ENCODE measurements at places on chromosomes 4 and X. TPM values are rescaled to one million over a fixed set of nuclear protein-coding genes. Genes with fewer than 3 reads are reported as not detected.

DNA sequence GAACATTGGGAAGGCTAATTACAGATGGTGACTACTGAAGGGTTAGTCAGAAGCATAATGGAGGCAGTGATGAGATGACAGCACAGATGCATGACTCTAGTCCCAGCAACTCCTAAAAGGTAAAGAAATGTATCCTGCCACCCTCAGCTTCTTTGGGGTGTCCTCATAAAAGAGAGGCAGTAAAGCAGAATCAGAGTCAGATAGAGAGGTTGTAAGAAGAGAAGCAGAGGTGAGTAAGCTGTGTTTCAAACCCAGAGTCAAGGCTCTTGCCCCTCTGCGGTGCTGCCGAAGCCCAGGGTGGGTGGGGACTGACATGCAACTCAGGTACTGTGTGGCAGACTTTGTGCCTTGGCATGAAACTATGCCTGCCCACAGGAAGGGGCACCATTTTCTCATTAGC lies 59.5 kb upstream of the PGM2 start:
- no peak for DNase-seq

DNA sequence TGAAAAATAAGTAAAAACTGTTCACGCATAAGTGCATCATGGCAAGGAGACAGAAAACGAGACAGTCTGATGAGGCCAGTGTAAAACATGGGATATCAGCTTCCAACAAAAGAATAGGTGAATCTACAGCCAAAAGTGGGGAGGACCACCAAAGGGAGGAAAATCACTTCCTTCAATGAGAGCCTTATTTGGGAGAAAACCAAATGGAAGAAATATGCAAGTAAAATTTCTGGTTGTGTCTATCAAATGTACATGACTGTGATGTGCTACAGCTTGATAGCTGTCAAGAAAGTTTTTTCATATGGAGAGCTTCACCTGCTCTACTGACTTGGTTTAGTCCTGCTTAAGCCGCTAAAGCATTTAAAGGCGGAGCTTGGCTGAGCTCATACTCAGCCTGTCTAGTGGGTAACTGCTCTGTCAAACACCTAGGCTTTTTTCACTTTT lies 66.2 kb downstream of the MAGEA1 start:
- DNase-seq: peak; percentile 0

- no peak for DNase-seq
These were observed 5.8 kb upstream of the DMP1 start for GRCh38 chr4:87644286-87644685.

GRCh38 chrX:15714529-15714928 lies 23.5 kb upstream of the CA5B start:
- DNase-seq: no peak

GRCh38 chr4:143336781-143337599 lies at the start of gene GAB1:
Gene GAB1, plus strand, starts transcription at chr4:143336876. Its CDS starts 313 bp downstream, at chr4:143337189.
- peak; percentile 46 for DNase-seq

GRCh38 chrX:15820106-15821073 lies 30.1 kb downstream of the ZRSR2 start:
- no peak for DNase-seq

- no peak for DNase-seq
These were observed 195.0 kb upstream of the LDB2 start for GRCh38 chr4:17093481-17093880.

DNA sequence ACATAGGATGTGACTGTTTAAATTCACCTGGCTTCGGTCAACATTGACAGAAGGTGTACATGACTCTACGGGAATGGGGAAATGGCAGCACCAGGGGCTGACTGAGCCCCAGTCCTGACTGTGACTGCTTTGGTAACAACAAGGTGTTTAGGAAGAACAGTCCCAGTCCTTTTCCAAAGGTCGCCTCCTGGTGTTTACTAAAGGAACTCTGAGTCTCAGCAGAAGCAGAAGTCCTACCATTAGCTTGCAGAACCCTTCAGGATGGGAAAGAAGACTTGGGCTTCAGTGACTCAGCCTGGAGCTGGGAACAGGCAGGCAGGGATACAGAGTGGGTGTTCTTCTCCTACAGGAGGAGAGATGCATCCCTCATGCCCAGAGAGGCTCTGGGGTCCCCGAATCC lies 103.3 kb downstream of the MGST2 start:
- no peak for DNase-seq

DNA sequence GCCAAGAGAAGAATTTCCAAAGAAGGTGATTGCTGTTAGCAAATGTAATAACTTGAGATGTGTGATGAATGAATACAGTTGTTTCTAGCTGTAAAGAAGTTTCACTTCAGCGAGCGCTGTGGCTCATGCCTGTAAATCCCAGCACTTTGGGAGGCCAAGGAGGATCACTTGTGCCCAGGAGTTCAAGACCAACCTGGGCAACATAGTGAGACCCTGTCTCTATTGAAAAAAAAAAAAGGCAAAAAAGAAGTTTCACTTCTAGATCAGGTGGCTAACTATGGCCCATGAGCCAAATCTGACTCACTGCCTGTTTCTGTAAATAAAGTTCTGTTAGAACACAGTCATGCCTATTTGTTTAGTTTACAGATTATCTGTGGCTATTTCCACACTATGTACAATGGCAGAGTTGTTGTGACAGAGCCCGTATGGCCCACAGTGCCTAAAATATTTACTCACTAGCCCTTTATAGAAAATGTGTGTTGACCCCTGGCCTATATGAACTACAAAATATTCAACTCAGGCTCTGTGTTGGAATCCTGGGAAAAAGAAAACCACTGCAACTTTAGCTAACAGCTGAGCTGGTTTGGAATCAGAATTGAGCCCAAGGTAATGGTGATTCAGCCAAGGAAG lies 54.1 kb upstream of the PRPS1 start:
- DNase-seq: no peak

GRCh38 chr4:173002830-173003561 lies 165.6 kb upstream of the GALNT7 start:
- DNase-seq: no peak

DNA sequence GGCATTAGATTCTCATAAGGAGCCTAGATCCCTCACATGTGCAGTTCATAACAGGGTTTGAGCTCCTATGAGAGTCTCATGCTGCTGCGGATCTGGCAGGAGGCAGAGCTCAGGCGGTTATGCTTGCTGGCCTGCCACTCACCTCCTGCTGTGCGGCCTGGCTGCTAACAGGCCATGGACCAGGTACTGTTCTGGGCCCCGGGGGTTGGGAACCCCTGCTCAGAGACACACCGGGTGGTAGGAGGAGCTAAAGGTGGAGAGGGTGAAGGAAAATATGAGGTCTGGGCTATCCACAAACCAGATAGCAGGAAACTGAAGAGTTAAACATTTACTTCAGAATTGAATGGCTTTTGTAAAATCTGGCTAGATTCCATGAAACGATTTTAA lies 5.9 kb upstream of the F11 start:
- DNase-seq: no peak

DNA sequence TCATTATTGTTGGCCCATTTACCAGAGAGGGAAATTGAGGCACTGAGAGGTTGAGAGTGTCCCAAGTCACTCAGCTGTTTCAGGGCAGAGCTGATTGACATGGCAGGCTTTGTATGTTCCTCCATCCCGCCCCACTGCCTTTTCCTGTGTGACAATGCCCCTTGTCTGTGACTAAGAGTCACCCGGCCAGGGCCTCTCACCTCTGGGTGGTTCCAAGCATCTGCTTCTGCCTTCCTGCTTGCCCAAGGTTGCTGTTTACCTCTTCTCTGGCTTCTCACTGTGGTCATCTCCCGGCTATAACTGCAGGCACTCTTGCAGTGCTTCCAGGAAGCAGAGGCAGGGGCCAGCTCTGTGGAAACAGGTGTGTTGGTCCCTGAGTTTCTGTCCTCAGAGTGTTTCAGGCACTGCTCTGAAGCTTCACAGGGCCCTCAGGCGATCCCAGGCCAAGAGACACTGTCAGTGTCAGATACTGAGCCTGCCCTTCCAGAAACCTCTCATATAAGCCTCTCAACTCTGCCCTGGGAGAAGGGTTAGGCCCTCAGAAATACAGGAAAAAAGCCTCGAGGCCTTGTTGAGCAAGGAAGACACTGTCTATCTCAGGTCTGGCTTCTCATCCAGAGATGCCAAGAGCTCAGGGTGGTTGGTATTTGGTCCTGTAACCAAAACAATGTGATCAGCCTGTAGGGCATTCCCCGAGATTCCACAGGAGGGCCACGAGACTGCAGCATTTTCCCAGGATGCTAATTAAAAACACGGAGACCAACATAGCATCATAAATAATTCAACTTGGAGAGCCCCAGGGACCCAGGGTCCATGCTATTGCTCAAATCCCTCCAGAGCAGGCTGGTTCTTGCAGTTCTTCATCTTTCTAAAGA lies 42.0 kb upstream of the PROM1 start:
- no peak for DNase-seq

DNA sequence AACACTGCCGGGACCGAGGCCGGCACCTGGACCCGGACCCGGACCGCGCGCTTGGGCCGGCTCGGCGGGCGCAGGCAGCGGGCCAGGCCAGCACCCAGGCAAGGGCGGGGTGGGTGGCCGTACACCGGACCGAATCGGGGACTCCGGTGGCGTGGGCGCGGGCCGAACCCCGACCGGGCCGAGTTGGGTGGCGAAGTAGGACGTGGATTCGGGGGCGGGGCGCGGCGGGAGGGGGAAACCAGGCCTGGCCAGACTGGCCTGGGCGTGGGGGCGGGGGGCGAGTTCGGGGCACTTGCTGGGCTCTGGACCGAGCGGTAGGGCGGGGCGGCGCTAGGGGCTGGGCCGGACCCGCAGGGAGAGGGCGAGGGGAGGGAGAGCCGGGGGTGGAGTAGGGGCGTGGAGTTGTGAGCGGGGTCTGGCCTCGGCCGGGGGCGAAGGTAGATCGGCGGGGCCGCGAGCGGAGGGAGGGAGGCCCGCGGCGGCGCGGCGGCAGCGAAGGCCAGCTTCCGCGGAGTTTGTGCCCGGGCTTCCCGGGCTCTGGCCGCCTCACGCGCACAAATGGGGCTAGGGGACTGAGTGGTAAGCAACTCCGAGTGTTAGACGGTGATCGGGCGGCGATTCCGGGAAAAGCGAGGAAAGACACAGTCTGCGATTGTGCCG lies 1.8 kb upstream of the BCORL1 start:
- no peak for DNase-seq

DNA sequence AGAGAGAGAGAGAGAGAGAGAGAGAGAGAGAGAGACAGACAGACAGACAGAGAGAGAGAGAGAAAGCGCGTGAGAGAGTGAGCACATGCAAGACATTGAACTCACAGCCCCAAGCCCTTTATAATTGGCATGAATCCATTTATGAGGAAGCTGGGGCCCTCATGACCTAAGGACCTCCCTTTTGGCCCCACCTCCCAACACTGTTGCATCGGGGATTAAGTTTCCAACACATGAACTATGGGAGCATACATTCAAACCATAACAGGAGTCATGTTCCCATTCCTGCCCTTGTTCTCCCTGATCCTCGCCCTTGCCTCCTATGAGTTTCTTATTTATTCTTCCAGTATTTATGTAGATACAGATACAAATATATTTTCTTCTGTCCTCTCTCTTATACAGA lies 269.8 kb upstream of the ARX start:
- no peak for DNase-seq

DNA sequence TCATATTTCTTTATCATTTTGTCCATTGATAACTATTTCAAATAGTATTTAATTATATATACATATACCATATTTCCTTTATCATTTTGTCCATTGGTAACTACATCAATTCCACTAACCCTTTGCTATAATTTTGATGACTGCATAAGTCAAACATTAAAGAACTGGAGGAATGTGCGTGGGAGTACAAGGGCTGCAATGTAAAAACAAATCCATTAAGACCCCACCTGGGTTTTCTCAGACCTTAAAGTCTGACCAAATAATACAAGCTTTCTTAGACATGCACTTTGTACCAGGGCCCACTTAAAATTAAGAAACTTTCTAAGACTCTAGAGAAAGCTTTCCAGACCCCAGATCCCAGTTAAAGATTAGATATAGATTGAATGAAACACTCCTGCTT lies 1622.4 kb upstream of the PCDH10 start:
- no peak for DNase-seq

- DNase-seq: no peak
These were observed 120.6 kb downstream of the JADE1 start for GRCh38 chr4:128930051-128930450.

DNA sequence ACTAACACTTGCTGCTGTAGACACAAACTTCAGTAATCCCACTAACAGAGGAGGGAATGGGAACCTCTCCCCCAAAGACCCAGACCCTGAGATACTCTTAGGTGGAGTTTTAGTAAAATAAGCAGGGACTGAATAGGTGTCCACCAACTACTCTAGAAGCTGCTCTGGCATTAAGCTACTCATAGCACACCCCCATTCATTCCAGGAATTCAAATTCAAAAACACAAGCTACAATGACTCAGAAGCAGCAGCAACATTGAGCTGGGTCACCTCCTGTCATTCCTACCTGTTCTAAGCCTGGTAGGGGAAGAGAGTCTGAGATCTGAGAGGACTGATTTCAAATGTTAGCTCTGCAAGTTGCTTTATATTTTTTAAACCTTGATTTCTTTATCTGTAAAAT lies 135.4 kb upstream of the FRMPD4 start:
- no peak for DNase-seq

- no peak for DNase-seq
These were observed 92.0 kb upstream of the TNIP3 start for GRCh38 chr4:121255986-121256750.

DNA sequence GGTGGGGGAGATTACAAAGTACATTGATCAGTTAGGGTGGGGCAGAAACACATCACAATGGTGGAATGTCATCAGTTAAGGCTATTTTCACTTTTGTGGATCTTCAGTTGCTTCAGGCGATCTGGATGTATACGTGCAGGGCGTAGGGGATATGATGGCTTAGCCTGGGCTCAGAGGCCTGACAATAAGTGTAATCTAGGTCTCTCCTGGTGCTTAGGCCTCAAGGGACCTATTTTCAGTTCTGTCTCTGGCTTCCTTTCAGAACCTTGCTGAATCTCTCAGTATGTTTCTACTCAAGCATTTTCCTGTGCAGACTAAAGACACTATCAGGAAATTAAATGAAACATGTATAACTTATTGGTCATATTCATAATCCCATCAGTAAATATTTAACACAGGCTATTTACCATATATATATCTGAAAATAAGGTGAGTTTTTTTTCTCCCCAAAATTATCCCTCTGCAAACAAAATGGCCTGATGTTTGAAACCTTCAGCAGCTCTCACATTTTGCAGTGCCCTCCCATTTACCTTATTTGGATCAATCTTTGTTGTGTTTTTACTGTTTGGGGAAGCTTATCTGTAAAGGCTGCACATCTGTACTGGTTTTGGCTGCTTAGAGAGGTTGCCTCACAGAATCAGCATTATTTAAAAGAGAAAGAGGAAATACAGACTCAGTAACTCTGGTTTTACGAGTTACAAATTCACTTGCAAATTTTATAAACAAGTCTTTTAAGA lies 2.3 kb upstream of the ZCCHC4 start:
- no peak for DNase-seq

DNA sequence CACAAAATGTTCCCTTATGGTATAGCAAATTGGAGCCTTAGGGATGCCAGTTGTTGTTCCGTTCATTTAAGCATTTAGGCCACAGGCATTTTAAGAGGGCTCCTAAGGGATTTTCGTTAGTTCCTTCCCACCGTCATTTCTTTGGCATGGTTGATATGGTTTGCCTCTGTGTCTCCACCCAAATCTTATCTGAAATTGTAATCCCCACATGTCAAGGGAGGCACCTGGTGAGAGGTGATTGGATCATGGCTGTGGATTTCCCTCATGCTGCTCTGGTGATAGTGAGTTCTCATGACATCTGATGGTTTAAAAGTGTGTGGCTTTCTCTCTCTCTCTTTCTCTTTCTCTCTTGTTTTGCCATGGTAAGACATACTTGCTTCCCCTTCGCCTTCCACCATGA lies 104.1 kb downstream of the ASB9 start:
- no peak for DNase-seq

Gene TMEM271
- 0.05 TPM for total RNA-seq

Gene GK
- total RNA-seq: 6.2 TPM

Gene MCF2
- 0.33 TPM for total RNA-seq

Gene USP26
- total RNA-seq: 0.05 TPM

Measured in thymus (tissue), 14 donors.